Stimulated activated CD8-positive, alpha-beta memory T cell treated with anti-CD3 and anti-CD28 coated beads, Interleukin-7, amount 100 ng/mL, for 48 hours (primary cell): ENCODE measurements at places on chromosomes 11 and 22.

DNA sequence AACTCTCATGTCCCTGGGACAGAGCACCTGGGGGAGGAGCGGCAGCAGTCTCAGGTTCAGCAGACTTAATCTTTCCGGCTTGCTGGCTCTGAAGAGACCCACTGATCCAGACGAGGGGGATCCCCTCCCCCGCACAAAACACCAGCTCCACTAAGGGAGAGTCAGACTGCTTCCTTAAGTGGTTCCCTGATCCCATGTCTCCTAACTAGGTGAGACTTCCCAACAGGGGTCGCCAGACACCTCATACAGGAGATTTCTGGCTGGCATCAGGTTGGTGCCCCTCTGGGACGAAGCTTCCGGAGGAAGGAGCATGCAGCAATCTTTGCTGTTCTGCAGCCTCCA lies 157.2 kb upstream of the TMEM45B start:
- no peak for DNase-seq

DNA sequence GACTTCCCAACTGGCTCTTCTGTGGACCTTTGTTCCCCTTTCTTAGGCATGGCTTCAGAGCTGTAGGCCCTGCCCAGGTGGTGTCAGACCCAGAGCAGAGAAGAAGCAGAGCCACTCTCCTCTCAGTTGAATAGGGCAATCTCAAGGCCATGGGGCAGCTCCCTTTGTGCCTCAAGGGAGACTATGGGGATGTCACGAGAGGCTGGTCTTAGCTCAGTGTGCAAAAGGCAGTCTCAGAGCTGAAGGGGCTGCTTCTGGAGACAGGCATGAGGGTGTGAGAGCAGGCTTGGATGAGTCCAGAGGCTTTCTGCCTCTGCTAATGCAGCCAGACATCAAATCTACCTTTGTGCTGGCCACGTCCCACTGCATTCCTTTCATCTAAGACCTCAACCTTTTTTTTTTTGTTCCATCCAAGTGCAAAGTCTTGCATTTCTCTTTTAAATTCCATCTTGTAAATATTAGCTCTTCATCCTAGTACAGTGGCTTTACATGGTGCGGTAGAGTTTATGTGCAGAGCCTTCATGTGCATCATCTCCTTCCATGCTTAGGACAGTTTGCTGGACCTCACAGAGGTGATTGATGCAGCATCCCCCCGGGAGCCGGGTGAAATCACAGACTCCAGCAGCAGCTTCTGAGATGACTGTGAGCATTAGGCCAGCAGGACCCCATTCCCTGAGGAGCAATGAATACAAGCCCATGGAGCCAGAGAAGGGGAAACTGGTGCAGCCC lies 34.2 kb upstream of the FCHSD2 start:
- no peak for DNase-seq

GRCh38 chr11:9057007-9057406 lies 34.4 kb downstream of the SCUBE2 start:
- no peak for DNase-seq

DNA sequence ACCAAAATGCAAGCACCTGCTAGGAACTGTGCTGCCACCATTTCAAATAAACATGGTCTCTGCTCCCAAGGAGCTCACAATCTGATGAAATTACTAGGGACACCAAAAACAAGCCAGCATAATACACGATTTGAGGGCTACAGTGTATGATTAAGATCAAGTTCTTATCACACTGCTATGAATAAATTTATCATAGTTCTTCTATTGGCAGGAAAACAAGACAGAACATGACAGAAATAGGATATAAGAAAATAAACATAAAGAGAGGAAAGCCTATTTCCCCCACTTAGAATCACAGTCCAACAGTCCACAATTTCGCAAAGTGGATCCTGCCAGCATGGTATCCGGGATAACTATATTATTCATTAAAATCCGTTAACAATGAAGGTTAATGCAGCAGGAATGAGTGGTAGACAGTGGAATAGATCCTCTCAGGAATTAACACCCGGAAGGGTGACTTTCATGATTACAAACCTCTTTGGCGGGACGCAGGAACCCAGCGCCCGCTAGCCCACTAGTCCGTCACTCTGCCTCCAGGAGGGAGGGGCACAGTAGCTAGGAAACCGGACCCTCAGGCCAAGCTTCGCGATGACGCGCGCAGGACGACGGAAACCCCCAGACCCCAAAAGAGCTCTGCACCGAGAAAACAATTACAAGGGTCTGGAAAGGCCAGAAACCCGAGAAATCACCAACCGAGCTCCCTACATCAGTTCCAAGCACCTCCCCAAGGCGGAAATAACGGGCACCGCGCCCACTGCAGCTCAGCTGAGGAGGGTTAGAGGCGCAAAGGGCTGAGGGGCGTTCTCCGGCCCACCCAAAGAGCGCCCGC lies 607 bp downstream of the CCDC82 start:
- no peak for DNase-seq

DNA sequence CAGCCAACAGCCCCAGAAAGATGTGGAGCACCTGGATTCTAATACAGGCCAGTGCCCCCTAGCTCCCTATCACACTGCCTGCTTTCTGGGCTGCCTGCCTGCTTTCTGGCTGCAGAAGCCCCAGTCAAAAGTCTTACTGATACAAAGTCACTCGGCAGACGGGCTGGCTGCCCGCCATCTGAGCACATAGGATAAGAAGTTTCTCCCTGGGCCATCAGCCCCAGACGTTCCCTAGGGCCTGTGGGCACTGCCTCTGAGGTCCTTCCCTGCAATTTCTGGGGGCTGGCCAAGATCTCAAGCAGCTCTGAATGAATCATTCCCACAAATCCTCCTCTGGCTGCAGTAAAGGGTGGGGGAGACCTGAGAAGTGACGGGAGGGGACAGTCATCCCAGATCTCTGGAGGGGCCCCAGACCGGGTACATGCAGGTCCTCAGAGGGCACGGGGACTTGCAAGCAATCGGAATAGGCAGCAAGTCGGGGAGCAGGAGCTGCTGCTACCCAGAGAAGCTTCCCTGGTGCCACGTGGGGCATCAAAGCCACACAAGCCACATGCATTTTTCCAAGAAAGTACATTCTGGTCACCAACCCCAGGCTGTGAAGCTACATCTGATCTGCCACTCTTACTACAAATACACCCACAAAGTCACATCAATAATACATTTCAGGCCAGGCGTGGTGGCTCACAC lies 4.7 kb downstream of the TPST2 start:
- no peak for DNase-seq

- no peak for DNase-seq
Measured at GRCh38 chr11:44727114-44727372, 281 bp downstream of the TSPAN18 start.

GRCh38 chr11:60389279-60389910 lies 6.9 kb upstream of the MS4A14 start:
- DNase-seq = no peak

DNA sequence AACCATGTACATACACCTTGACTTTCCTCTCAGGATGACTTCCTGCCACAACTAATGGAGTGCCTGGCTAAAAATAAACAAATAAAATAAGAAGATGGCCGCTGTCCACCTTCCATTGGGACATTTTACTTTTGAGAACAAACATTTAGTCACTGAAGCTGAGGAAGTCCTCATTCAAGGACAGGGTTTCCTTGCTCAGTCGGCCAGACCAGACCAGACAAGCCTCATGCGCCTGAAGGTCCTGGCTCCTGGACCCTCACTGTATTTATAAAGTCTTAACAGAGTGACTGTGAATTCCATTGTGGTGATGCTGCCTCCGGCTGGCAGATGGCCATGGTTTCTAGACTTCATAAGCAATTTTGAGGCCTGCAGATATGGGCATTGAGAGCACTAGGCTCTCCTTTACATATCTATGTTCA lies 114.5 kb downstream of the MAML2 start:
- no peak for DNase-seq
